Prostate gland (tissue), 2 donors: ENCODE measurements at places on chromosomes 12 and 14. TPM values are rescaled to one million over a fixed set of nuclear protein-coding genes. Genes with fewer than 3 reads are reported as not detected.

DNA sequence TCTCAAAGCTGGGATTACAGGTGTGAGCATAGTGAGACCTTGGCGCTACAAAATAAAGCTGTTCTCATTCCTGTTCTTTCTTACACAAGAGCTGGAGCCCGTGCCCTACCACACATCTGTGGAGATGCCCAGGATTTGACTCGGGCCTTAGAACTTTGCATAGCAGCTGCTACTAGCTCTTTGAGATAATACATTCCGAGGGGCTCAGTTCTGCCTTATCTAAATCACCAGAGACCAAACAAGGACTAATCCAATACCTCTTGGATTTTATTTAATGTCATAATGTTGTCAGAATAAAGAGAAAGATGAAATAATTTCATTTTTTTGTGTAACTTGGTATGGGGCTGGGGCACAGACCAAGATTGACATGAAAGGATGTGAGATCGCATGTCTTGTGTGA, 7.6 kb downstream of the PNP start:
- no peak for DNase-seq
- no peaks in the 10 kb centered on the region for H3K27me3 ChIP-seq
- H3K36me3 ChIP-seq = no peaks in the 10 kb centered on the region
- H3K27ac ChIP-seq = no peak overlapping the region

GRCh38 chr12:64187370-64187769, 34.7 kb downstream of the KICS2 start:
- H3K27me3 ChIP-seq = no peaks in the 10 kb centered on the region
- no peaks in the 10 kb centered on the region for H3K36me3 ChIP-seq
- no peaks in the 10 kb centered on the region for H3K4me1 ChIP-seq
- DNase-seq = no peak
- H3K27ac ChIP-seq = no peak overlapping the region

DNA sequence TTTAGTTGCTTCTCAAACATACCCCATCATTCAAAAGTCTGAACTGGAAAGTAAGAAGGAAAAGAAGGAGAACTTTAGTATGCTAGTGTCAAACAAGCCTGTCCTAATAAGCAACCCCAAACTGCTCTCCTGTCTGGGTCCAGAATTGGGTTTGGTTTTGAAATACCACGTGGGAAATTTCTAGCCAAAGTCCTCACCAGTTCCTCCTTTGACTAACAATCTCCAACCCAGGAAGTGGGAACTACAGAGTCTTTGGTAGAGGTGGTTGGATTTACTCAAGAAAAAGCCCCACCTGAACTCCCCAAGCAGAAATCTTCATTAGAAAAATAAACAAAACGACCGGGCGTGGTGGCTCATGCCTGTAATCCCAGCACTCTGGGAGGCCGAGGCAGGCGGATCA, 17.4 kb upstream of the EIF4B start:
- H3K27ac ChIP-seq = no peak overlapping the region
- H3K27me3 ChIP-seq = no peaks in the 10 kb centered on the region
- no peaks in the 10 kb centered on the region for H3K4me1 ChIP-seq

DNA sequence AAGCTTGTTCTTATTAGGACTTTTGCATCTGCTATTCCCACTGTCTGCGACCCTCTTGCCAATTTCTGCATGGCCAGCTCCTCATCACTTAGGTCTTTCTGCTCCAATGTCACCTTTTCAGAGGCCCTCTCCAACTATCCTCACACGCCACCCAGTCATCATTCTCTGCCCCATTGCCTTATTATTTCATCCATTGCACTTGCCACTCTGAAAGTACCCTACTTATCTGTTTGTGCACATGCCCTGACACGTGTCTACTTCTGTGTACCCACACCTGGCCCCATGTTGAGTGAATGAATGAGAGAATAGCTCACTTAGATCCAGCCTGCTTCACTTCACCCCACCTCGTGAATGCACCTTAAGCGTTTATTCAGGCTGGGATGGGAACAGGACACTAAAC, 218.7 kb upstream of the TBX3 start:
- H3K4me3 ChIP-seq = no peak overlapping the region
- DNase-seq = no peak
- H3K4me1 ChIP-seq = no peaks in the 10 kb centered on the region
- H3K36me3 ChIP-seq = no peaks in the 10 kb centered on the region

GRCh38 chr12:128976120-128976738, 123.0 kb downstream of the GLT1D1 start:
- no peak overlapping the region for H3K27ac ChIP-seq
- peaks cover 5% of the 10 kb centered on the region for H3K27me3 ChIP-seq
- H3K36me3 ChIP-seq = no peaks in the 10 kb centered on the region
- no peak overlapping the region for H3K4me3 ChIP-seq

DNA sequence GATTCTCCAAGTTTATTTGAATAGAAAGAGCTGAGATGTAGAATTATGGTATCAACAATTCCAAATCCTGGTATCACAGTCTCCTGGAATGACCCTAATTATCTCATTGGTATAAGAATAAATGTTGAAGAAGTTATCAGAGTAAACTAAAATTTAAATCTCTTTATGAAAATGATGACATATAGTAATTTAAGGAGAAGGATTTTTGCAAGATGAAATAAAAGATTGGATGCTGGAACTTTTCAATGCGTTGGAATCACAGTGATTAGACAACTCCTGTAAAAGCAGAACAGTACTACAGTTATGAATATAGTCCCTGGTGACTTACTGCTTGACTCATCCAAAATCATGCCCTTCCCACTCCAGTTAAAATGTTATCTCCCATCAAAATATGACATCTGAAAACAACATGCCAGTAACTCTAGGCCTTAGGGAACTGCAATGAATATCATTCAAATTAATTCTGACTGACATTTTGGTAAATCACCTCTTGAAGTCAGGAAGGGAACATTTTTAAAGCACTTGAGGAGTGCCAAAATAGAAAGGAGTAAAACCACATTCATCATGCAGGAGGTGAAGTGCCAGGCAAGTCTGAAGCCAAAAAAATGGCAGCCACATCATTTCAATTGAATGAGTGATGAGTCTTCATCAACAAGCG, 197.8 kb upstream of the PRKD1 start:
- no peak for DNase-seq
- no peaks in the 10 kb centered on the region for H3K4me1 ChIP-seq
- no peaks in the 10 kb centered on the region for H3K36me3 ChIP-seq

DNA sequence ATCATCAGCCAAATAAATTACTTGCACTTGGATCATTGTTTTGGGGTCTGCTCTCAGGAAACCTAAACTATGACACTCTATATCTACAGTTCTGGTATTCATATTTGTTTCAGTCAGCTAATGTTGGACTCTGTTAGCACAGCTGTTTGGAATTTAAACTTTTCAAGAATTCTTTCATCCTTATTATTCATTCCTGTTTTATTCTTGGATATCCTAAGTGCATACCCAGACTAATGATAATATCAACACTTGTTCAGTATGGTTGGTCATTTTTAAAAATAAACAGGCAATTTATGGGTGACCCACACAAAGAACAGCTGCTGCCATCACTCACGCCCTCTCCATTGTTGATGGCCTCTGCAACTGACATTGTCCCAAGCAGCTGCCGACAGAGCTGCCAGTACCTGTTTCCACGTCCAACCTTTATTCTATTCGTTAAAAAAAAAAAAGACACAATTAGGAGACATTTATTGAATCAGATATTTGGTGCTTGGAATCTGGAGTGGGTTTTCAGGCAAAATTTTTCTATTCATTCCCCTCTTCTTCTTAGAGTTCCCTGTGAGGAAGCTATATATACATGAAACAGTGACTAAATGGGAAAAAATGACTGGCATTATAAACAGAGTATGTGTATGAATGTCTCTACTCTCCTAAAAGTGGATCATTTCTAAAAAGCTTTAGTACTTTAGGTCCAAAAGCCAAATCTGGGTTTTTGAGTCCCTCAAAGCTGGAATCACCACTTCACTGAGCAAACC, 252.1 kb upstream of the NAV3 start:
- no peak overlapping the region for H3K27ac ChIP-seq
- no peak for DNase-seq
- no peak overlapping the region for H3K4me3 ChIP-seq
- no peaks in the 10 kb centered on the region for H3K36me3 ChIP-seq

GRCh38 chr12:40986001-40986400, 202.1 kb upstream of the PDZRN4 start:
- DNase-seq = no peak
- no peak overlapping the region for H3K27ac ChIP-seq
- H3K36me3 ChIP-seq = no peaks in the 10 kb centered on the region
- no peaks in the 10 kb centered on the region for H3K4me1 ChIP-seq

GRCh38 chr14:53316504-53316903, 163.4 kb upstream of the DDHD1 start:
- H3K36me3 ChIP-seq = no peaks in the 10 kb centered on the region
- no peak for DNase-seq
- no peak overlapping the region for H3K27ac ChIP-seq
- H3K4me1 ChIP-seq = no peaks in the 10 kb centered on the region
- no peaks in the 10 kb centered on the region for H3K27me3 ChIP-seq
- H3K4me3 ChIP-seq = no peak overlapping the region

DNA sequence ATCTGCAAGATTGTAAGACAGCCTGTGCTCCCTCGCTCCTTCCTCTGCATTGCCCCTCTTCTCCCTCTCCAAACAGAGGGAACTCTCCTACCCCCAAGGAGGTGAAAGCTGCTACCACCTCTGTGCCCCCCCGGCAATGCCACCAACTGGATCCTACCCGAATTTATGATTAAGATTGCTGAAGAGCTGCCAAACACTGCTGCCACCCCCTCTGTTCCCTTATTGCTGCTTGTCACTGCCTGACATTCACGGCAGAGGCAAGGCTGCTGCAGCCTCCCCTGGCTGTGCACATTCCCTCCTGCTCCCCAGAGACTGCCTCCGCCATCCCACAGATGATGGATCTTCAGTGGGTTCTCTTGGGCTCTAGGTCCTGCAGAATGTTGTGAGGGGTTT, 37.4 kb downstream of the DAD1 start:
- H3K27me3 ChIP-seq = no peaks in the 10 kb centered on the region
- H3K4me1 ChIP-seq = no peaks in the 10 kb centered on the region
- no peak for DNase-seq
- H3K27ac ChIP-seq = no peak overlapping the region
- no peaks in the 10 kb centered on the region for H3K36me3 ChIP-seq
- no peak overlapping the region for H3K4me3 ChIP-seq

GRCh38 chr12:132477703-132478432, 12.1 kb upstream of the FBRSL1 start:
- H3K27ac ChIP-seq = no peak overlapping the region
- DNase-seq = no peak
- H3K27me3 ChIP-seq = no peaks in the 10 kb centered on the region
- H3K4me1 ChIP-seq = no peaks in the 10 kb centered on the region
- no peaks in the 10 kb centered on the region for H3K36me3 ChIP-seq
- no peak overlapping the region for H3K4me3 ChIP-seq

The BDKRB1 gene
- total RNA-seq = not detected

The TESPA1 gene
- total RNA-seq = 0.41 TPM

The SERPINA4 gene
- not detected for total RNA-seq

The PPP1R13B gene
- total RNA-seq = 48.2 TPM
